ENCODE measurements at places on chromosomes 6 and 20.
A peak's percentile ranks its signal among the peaks of the same experiment; 100 is the strongest.

DNA sequence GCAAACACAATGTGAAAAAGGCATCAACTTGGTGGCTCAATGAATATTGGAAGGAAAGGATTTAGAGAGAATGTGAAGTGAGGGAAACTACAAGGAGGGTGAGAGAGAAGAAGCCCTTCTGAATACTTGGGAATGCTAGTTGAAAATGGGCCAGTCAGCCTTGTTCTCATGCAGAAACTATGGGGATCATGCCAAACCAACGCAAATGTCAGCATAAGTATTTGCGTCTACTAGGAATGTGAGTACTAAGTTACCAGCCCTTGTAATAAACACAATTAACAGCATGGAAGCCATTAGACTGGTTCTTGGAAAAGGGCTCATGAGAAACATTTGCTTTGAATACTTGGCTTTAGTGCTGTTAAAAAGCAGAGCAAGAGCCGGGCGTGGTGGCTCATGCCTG, 54.9 kb upstream of the AIG1 start:
- no peak for DNase-seq

GRCh38 chr20:10857352-10858070, 183.7 kb upstream of the JAG1 start:
- DNase-seq: peak; percentile 10

DNA sequence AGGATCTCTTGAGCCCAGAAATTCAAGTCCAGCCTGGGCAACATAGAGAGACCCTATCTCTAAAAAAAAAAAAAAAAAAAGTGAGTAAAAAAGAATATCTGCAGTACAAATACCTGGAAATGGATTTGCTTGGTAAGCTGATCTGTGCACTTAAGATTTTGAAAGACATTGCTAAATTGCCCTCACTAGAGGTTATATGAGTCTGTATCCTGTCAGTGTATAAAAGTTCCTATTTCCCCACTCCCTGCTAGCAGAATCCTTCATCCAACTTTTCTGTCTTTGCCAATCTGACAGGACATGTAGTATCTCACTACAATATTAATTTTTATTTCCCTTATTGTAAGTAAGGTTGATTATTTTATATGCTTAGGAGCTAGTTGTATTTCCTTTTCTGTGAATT, 36.1 kb downstream of the BICRAL start:
- no peak for DNase-seq

GRCh38 chr20:44810391-44811149, at the start of gene RIMS4:
Gene RIMS4, minus strand, starts transcription at chr20:44810546. Its CDS starts 275 bp downstream, at chr20:44810271.
- DNase-seq: no peak

DNA sequence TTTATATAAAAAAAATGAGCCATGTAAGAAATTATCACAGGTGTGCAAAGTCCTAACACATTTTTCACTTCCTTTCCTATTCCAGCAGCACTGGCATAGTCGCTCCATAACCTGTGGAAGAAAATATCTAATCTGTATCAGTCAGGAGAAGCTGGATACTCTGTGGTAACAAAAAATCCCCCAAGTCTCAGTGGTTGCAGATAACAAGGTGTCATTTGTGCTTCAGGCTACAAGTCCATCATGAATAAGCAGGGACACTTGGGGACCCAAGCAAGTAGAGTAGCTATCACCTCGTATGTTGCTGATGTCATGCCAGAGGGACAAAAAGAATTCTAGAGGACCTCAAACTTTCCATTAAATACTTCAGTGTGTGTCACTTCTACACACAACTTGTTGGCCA, 30.3 kb upstream of the SERPINB1 start:
- DNase-seq: no peak
